ENCODE measurements at places on chromosomes 11 and 22.

- no peak for DNase-seq
Measured at GRCh38 chr22:23825246-23825905, 13.4 kb downstream of the DERL3 start.

DNA sequence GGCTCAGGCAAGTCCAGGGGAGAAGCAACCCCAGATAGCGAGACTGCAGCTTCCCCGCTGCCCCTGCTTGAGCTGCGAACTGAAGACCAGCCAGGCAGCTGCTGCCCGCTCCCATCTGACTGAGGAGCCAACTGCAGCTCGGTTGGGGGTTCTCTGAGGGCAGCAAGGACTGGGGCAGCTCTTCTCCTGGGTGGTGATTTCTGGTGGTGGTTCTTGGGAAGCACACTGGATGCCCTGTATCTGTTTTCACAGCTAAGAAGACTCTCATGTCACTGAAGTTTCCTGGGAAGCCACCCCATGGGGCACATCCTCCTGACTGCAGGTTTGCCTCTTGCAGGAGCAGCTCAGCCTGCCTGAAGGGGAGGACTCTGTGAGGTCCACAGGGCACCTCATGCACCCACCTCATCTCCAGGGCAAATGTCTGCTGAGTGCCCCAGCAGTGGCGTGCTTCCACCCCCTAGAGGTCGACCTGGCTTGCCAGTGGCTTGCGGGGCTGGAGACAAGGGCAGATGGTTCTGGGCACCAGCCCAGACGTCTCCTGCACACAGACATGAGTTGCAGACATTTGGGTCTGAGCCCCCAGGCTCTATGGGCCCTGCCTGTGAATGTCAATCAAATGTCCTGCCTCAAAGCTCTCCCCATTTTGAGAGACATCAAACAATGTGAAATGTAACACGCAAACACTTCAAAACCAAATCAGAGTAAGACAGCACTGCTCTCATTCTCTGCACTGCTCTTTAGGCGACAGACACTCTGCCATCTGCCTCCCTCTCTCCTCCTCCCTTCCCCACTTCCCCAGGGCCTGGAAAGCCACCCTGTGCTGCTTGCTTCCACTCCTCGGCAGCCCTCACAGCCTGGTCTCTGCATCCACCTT, 800.9 kb downstream of the BRD1 start:
- DNase-seq = no peak

GRCh38 chr11:70644343-70645060, 246.2 kb downstream of the CTTN start:
- DNase-seq = no peak

DNA sequence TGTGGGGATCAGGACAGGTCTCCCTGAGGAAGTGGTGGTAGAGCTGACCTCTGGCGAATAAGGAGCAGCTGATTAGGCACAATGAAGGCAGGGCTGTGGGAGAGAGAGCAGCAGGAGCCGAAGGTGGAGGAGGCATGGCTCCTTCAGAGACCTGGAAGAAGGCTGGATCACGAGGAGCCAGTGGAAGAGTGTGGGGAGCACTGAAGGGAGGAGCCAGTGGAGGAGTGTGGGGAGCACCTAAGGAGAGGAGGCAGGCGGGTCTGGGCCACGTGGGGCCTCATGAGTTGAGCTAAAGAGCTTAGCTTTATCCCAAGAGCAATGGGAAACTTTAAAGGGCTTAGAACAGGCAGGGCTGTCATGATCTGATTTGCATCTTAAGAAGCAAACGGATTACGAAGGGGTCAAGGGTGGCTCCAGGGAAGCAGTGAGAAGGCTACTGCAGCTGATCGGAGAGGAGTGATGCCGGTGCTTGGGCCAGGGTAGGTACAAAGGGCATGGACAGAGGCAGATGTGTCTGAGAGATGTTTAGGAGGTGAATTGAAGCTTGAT, 44.9 kb upstream of the EIF3D start:
- DNase-seq = no peak

DNA sequence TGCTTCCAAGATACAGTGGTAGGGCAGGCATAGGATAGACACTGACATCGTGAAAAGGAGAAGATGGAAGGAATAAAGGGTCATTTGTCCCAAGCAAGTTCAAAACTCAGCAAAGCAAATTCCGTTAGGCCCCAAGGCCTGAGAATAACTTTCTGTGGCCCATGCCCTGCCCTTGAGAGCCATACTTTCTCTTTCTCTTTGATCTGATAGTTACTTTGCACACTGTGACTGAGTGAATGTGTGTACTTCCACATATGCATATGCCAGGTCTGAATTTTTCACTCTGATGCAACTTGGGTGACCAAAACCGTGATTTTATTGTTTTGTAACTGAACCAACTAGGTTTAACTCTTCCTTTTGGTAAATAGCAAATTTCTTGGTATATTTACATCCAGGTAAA, 371.5 kb downstream of the RAB38 start:
- no peak for DNase-seq

Measured in fibroblast of villous mesenchyme (primary cell).